ENCODE measurements at places on chromosomes 4 and X.

DNA sequence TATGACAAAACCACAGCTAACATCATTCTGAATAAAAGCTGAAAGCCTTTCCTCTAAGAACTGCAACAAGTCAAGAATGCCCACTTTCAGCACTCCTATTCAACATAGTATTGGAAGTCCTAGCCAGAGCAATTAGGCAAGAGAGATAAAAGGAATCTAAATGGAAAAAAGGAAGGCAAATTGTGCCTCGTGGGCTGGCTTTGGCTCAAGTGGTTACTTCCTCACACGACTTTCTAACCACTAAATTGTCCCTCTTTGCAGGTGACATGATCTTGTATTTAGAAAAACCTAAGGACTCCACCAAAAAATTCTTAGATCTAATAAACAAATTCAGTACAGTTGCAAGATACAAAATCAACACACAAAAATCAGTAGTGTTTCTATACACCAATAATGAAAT lies 57.2 kb downstream of the SCML2 start:
- DNase-seq = no peak

DNA sequence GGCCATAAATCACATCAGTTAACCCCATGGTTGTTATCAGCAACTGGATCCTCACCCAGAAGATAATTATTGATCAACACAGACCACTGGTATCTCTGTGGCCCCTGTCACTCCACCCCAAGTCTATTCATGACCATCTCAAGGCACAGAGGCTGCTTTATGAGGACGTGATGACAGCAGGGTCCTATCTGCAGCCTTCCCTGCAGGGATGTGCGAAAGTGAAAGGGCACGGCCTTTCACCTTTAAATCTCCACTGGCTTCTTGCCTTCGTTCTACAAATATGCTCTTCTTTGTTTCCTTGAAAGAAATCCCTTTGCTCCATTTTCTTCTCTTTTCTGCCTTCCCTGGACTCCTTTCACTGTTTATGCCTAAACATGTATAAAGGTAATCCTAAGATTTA lies 170.6 kb upstream of the EDNRA start:
- DNase-seq = no peak

DNA sequence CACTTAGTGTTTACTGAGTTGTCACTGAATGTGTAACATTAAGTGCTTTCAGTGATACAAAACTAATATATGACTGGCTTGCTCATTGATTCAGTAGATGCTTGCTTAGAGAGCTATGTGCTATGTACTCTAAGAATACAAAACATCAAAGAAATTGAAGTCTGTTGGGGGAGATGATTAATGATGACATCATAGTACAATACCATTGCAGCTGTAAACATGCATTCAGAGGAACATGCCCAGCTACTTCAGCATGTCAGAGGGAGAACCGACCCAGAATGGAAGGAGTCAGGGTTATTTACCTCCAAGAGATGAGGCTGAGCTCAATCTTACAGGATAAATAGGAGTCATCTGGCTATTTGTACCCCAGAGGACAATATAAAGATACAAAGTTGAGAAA lies 290.8 kb downstream of the TENM3 start:
- no peak for DNase-seq

GRCh38 chrX:135651647-135652295 lies 61.7 kb upstream of the CT45A1 start:
- DNase-seq = no peak

DNA sequence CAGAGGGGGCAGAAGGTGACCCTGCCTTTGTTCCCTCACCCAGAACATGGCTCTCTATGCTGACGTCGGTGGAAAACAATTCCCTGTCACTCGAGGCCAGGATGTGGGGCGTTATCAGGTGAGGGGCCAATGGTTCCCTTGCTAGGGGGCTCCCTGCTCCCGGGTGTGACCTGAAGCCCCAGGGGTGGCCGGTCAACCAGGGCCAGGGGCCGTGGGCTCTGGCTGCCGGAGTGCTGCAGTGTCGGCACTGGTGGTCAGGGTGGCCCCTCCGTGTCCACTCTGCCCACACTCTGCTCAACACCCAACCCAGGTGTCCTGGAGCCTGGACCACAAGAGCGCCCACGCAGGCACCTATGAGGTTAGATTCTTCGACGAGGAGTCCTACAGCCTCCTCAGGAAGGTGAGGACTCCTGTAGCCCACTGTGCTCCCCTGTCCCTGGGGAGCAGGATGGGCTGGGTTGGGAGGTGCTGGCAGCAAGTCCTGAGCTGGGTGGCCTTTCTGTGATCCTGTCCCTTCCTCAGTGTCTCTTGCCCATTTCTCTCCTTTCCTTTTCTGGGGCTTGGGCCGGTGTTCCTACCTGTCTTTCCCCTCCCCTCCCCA lies 3.0 kb downstream of the SSR4 start:
- no peak for DNase-seq

GRCh38 chr4:100891808-100892207 lies 374.0 kb upstream of the EMCN start:
- no peak for DNase-seq

GRCh38 chr4:59818656-59819055 lies 1381.5 kb upstream of the ADGRL3 start:
- DNase-seq = no peak

- peak; percentile 47 for DNase-seq
These were observed 220.1 kb upstream of the STK26 start for GRCh38 chrX:131802836-131803626.

DNA sequence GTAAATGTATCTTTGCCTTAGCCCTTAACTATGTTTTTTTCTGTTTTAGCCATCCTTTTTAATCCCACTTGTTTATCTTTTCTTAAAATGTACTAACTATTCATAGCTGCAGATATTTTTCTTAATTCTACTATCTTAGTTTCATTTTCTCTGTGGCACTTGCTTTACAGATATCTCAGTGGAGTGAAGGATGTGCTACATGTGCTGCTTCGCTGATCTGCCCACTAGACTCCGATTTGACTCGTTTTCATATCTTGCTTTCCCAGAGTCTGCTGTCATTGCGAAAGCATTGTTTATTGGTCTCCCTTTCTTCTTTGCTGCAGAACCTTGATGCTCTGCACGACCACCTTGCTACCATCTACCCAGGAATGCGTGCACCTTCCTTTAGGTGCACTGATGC lies 30.6 kb downstream of the GUCY1B1 start:
- DNase-seq = no peak

- DNase-seq = no peak
These were observed 28.8 kb upstream of the SETD7 start for GRCh38 chr4:139584784-139585183.

- no peak for DNase-seq
These were observed 167.1 kb downstream of the NSUN7 start for GRCh38 chr4:40916880-40917279.

GRCh38 chr4:108171339-108172230 lies 2.9 kb upstream of the LEF1 start:
- DNase-seq = peak; percentile 28

GRCh38 chr4:69773484-69773883 lies 13.1 kb upstream of the SULT1B1 start:
- DNase-seq = no peak

DNA sequence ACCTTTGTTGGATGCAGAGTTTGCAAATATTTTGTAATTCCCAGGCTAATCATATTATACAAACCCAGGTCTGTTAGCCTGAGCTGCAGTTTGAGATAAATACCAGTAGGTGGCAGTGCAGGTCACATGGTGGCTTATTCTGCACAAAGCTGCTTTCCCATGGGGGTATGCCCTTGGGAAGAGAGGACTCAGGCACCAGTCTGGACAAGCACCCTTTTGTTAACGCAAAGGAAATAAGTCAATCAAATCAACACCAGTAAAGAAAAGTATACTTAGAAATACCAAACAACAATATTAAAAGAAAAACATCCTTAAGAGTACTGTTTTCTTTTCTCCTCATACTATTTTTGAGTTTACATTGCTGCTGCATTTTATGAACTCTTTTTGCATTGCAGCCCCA lies 389.0 kb upstream of the ZFP42 start:
- no peak for DNase-seq

DNA sequence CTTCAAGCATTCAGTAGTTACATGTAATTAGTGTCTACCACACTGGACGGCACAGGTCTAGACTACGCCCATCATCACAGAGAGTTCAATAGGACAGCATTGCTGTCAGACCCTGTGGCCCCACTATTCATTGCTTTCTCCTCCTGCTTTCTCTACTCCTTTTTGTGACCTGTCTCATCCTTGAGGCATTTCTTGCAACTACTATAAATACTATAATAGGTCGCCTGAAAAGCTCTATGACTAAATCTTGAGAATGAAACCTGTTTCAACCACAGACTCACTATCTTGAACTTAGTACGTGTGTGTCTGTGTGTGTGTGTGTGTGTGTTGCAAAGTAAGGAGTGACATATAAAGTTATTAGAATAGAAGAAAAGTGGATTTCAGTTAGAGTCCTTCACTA lies 252.9 kb upstream of the KLF3 start:
- DNase-seq = no peak

GRCh38 chrX:151896734-151897474 lies 15.8 kb upstream of the MAGEA4 start:
- DNase-seq = no peak

DNA sequence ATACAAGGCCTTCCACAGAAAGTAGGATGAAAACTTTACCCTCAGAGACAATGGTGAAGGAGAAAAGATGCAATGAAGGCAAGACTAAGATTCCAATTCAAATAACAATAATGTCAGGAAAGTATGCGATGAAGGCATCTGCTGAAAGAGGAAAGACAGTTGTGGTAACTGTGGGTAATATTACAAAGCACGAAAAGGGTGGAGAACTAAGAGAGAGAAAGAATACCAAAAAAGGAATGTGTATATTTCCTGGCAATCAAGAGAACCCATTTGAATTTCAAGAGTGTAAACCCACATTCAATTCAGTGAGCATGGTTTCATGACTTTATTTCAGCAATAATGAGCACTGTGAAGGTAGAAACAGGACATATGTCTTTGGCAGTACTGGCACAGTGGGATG lies 225.5 kb downstream of the PALLD start:
- no peak for DNase-seq

- no peak for DNase-seq
These were observed 2.4 kb upstream of the MBNL3 start for GRCh38 chrX:132491191-132491590.

GRCh38 chr4:76902233-76902890 lies 4.4 kb upstream of the SOWAHB start:
- DNase-seq = no peak

DNA sequence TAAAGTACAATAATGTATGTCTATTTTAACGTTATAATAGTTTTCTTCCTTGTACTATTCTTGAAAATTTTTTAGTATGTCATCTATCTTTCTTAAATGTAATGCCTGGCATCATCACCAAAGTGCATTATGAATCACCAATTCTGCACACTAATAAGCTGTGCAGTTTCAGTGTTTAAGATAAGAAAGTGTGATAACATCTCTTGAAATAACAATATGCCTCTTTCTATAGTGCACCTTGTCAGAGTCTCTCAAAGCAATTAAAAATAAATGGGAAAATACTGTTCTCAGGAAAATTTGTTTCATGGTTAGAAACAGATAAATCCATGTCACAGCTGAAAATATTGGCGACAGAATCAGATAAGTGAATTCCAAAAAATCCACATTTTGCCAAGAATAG lies 457.4 kb upstream of the PCDH10 start:
- DNase-seq = no peak

GRCh38 chrX:135688137-135688536 lies 25.3 kb upstream of the CT45A1 start:
- no peak for DNase-seq

GRCh38 chr4:78707793-78708192 lies 68.4 kb upstream of the BMP2K start:
- DNase-seq = no peak

- no peak for DNase-seq
These were observed 53.1 kb downstream of the RAB28 start for GRCh38 chr4:13430834-13431568.

DNA sequence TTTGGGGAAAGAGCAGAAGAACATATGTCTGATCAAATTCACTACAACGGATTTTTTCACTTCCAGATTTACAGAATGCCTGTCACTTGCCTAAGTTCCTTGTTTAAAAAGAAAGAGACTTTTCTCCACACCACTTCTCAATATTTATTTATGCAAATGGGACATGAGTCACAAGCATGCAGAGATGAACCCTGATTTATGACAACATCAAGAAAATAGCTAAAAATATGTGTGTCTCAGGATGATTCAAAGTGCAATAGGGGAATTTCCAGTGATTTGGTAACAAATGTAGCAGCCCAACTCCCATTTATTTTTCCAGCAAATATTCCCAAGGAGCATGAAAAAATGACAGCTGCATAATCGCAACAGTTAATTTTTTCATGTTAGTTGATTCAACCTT lies 180.4 kb upstream of the FAT1 start:
- DNase-seq = no peak

DNA sequence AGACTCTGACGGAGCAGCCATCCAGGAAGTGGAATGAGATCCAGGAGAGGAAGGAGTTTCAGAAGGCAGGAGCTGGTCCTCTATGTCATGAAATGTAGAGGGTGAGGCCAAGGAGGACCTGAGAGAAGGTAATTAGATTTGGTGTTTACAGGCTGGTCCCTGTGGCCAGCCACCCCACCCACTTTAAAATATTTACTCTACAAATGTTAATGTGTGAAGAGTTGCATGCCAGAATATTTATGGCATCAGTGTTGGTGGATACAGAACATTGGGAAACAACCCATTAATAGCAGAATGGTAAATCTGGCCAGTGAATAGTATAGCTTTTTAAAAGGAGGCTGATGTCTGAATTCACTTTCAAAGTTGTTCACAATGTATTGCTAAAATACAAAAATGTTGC lies 17.6 kb downstream of the TMEM164 start:
- no peak for DNase-seq

DNA sequence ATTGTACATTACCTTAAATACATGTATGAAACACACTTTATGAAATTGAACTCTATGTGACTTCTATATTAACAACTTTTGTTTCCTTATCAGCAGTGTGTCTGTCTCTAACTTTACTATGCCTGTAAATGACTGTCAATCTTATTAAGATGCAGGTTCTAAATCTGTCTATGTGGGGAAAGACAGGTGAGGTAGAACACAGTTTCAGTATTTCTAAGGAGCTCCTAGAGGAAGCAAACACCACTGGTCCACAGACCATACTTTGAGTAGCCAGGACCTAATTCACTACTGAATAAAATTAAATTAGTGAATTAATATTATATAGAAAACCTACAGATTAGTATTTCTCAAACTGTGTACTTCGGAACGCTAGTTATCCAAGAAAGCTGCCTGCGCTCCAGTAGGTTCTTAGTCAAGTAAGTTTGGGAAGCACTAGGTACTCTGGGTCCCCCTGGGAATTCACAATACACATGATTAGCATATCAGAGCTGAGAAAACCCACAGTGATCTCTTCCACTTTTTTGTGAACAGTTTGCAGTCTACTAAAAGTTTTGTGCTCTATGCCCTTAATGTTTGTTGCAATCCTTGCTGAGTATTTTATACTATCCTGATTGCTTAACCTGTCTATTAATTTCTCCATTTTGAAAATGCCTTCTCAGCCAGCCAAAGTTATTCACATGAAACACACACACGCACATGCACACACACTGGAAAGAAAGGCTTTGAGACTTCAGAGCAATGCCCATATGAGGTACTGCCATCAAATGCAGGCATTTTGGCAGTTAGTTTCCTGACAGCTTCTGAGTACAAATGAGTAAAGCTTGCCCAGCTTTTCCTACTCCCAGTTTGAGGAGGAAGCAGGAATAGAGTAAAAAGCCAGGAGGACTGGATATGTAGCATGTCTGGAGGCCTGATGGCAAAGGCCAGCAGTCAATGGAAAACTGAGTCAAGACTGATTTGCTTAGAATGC lies 133.6 kb upstream of the CPEB2 start:
- no peak for DNase-seq
